ENCODE measurements at places on chromosomes 12 and 14.

DNA sequence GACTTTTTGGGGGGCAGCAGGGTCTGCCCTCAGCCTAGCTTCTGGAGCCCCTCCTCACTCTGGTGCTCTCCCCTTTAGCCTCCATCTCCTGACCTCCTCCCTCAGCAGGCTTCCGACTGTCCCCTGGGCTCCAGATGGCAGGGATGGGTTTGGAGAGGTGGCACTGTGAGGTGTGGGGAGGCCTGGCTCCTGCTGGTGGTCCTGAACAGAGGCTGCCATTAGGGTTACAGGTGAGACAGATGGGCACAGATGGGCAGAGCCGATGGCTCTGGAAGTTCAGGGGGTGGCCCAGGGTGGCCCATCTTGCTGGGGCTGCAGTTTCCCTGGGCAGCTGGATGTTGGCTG lies 68.5 kb upstream of the BEGAIN start:
- no peak for DNase-seq

DNA sequence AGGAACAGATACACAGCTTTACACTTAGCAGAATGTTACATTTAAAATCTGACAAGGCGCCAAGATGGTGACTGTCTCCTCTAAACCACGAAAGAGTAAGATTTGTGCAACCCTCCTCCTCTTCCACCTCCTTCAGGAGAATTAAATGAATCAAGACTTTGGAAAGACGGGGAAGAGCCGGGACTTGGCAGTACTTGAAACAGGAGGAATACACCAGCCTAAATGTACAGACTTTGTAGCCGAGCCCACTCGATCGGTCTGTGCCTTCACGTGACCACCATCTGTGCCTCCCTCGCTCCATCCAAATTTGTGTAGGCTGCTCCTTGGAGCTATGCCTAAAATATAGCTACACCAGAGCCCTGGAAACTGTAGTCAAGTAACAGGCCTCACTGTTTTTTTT lies 38.3 kb downstream of the SSPN start:
- DNase-seq: no peak

DNA sequence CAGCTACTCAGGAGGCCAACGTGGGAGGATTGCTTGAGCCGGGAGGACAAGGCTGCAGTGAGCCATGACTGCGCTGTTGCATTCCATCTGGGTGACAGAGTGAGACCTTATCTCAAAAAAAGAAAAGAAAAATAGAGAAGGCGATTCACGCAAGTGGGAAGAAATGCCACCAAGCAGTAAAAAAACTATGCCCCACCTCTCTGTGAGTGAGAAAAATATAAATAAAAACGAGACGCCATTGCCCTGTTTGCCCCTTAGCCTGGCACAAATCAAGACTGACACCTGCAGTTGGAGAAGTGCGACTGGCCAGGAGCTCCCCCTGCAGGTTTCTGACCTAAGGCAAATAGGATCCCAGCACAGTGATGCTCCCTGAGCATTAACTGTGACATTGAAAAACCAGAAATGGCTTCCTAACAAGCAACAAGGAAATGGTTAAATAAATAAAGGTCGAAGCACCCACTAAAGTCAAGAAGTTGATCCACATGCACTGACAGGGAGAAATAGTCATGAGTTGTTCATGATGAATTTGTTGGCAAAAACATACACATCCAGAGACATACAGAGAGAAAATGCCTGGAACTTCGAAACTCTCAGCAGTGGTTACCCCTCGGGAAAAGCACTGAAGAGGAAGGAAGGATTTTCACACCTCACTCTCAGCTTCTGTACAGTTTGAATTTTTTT lies 21.1 kb downstream of the GSC start:
- DNase-seq: no peak

DNA sequence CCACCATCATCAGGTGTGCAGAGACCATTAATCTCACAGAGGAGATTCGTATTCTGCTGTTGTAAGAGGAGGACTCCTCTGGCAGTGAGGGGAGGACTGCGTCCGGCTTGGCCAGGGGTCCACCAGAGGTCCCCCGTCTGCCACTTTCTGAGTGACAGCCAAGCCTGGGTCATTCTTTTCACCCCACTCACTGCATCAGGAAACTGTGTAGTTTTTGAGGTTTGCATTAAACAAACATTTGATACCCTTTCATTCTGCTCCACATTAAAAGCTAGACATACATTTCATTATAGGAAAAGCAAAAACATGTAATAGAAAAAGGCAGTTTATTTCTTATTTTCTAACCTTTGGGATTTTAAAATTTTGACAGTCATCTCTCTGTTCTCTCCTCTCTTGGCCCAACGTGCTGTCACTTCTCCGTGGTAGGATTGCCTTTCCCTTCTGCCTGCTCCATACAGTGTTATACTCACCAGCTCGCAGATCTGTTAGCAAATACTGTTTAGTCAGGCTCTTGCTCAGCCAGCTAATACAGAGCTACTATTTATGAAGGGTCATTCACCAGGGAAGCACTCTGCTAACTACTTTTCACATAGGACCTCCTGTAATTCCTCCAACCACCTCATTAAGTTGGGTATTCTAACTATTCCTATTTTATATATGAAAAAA lies 99.3 kb downstream of the PELI2 start:
- DNase-seq: no peak

DNA sequence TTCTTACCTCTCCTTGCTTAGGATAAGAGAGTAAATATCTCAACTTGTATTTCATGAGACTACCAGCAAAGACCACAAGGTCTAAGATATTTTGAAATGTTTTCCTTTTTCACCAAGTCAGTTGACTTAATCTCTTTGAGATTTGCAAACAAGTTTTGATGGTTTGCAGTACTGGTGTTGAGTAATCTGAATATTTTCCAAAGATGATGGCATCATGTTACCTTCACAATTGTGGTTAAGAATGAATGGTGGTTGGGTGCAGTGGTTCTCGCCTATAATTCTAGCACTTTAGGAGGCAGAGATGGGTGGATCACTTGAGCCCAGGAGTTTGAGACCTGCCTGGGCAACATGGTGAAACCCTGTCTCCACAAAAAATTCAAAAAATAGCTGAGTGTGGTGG lies 225.7 kb downstream of the TMTC2 start:
- no peak for DNase-seq

- DNase-seq: no peak
Measured at GRCh38 chr14:100110816-100111215, 45.6 kb downstream of the EVL start.

DNA sequence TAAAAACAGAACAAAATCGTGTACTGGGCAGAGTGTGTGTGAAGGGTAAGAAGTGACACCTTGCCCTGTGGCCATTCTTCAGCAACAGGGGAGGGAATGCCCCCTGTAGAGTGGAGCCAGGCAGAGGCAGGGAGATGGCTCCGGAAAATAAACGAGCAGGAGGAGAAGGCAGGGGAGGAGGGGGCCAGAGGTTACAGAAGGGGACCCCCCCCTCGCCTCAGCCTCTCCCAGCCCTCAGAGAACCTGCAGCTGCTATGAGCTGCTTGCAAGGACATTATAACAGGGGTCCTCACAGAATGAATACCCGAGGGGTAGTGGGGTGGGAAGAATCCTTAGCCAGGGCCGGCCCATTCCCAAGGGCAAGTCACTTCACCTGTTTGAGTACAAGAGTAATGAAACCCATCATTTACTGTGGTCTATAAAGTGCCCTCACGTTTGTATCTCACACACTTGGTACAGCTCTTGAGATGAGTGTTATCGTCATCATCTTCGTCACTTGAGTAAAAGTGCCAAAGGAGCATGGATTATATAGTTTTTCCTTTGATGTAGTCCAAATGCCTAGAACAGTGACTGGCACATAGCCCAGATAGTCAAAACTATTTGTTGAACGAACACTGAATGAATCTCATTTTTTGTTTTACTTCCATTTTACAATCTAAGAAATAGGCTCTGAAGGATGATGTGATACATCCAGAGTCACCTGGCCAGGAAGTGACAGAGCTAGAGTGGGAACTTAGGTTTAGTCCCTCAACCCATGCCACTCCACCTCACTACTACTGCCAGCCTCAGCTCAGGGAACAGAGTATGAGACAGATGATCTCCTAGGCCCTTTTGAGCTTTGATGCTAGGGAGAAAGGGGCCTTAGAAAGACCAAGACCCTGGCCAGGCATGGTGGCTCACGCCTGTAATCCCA lies 14.5 kb downstream of the SCNN1A start:
- DNase-seq: no peak

GRCh38 chr14:21768116-21768874 lies 94.7 kb upstream of the OR4E1 start:
- no peak for DNase-seq

GRCh38 chr12:30753233-30753632 lies 1.5 kb downstream of the CAPRIN2 start:
- no peak for DNase-seq

GRCh38 chr14:33464254-33464962 lies 486.5 kb downstream of the EGLN3 start:
- DNase-seq: no peak

DNA sequence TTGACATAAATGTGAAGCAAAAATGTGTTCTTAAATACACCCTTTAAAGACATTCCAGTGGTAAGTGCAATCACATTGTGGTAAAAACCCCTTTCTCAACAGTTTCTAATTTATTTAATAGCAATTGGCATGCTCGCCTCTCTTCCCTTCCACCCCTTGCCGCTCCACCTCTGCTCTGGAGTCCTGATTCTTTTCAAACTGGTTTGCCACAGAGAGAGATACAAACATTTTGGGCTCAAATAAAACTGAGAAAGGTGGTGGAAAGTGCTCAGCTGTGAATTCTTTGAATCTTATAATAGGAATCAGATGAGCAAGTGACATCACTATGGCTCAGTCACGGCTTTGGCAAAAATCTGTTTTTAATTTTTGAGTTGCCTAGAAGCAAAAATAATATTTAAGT lies 993.9 kb downstream of the GALC start:
- DNase-seq: no peak

- no peak for DNase-seq
Measured at GRCh38 chr12:114441545-114441944, 35.6 kb upstream of the TBX5 start.

DNA sequence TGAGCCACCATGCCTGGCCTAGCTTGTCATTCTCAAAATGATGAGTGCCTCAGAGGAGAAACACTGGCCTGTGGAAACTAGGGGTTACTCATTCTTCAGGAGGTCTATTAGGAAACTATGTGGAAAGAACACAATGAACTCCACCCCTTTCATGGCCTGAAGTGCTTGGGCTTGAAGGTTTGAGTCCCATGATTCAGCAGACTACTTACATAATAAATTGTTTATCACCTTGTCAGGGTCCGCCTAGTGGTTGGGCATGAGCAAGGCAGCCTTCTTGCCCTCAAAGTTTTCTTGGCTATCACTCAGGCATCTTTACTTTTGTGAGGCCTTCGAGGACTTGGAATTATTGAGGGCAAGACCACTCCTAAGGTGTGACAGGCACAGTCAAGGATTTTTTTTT lies 251.2 kb downstream of the ACSS3 start:
- DNase-seq: no peak

DNA sequence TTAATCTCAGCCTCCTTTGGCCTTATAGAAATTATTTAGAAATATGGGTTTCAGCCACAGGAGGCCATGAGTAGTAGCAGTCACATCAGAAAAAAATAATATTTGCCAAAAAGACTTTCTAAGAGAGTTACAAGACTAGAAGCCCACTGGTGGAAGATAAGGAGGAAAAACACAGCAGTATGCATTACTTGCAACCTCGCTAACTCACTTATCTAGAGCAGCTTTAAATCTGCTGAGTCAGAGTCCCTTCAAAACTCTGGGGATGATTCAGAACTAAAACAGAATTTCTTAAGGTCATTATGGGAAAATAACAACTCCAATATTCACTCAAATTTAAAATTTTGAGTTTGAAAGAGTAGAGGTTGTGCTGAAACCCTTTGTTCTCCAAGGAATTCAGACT lies 6.2 kb downstream of the OR4K17 start:
- DNase-seq: no peak

DNA sequence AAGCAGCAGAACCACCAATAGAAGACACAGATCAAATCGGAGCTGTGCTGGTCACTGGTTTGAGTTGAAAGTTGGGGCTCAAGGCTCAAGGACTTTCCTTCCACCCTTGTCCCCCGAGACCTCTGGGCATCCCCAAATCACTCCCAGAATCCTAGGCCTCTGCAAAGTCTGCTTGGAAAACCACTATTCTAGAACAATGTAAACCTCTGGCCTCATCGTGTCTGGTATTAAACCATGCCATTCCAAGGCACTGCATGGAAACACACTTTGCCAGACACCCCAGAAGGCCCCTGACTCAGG lies 288.0 kb downstream of the DPF3 start:
- no peak for DNase-seq

- no peak for DNase-seq
Measured at GRCh38 chr14:79631276-79631675, 580.0 kb downstream of the DIO2 start.

- DNase-seq: no peak
Measured at GRCh38 chr14:24851837-24852236, 198.1 kb downstream of the STXBP6 start.

- DNase-seq: no peak
Measured at GRCh38 chr12:105089817-105090216, 5.6 kb upstream of the ALDH1L2 start.

DNA sequence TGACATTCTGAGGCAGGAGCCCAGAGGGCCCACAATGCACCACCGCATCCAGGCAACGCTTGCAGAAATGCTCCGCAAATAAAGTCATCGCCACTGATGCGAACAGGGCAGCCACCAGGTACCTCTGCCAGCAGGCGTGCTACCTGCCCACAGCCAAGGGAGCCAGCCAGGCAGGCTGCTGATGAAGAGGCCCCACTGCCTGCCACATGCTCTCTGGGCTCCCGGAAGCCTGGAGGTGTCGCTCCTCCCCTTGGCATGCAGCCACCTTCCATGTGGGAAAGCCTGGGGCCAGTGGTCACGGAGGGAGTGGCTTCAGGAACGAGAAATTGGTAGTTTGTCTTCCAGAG lies 14.7 kb downstream of the GPR132 start:
- no peak for DNase-seq

DNA sequence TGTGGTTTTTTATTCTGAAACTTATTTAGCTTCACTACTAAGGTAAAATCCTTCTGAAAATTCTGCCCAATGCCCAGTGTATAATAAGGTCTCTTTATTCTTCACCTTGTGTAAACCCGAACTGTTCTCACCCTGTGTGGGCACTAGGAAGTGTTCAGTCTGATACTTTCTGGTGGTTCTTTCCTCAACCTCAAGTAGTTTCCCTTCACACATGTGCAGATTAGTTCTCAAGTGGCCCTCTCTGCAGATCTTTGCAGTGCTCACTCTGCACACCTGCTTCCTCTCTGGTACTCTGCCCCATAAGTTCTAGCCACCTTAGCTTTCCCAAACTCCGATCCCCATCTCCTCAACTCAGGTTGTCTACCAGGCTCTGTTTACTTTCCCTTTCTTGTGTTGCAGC lies 61.6 kb downstream of the RAD51B start:
- DNase-seq: no peak

GRCh38 chr14:88468406-88468805 lies 82.9 kb downstream of the SPATA7 start:
- DNase-seq: no peak

GRCh38 chr14:56813143-56813551 lies 2.9 kb upstream of the OTX2 start:
- DNase-seq: no peak

GRCh38 chr12:92568691-92569090 lies 134.1 kb upstream of the PLEKHG7 start:
- DNase-seq: no peak

- no peak for DNase-seq
Measured at GRCh38 chr14:51733147-51733546, 81.4 kb downstream of the FRMD6 start.
